Activated CD8-positive, alpha-beta memory T cell treated with anti-CD3 and anti-CD28 coated beads for 4 hours (primary cell): ENCODE measurements at places on chromosomes 16 and 17.

DNA sequence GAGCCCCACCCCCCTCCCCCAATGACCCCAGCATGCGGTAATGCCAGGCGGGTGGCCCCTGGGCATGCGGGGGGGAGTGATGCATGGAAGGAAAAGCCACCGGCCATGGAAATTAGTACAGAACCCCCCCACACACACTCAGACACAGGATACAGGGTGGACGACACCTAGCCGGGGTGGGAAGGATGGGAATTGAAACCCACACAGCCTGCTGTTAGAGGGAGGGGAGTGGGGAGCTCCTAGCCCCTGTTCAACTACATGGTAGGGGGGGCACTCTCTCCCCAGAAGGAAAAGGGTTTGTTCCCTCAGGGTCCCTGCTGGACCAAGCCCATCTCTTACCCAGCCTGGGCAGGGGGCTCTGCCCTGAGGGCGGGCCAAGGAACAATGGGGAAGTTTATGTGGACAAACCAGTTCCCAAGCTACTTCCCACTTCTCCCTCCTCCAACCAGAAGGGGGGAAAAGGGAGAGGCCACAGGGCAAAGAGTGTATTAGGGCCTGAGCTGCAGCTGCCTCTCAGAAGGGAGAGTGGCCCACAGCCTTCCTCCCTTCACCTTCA lies 5.2 kb downstream of the TMUB2 start:
- no peak for DNase-seq

- no peak for DNase-seq
Observed at GRCh38 chr17:10091046-10091445, 107.4 kb downstream of the GAS7 start.

- DNase-seq = no peak
Observed at GRCh38 chr16:66547101-66547989, 2.6 kb downstream of the TK2 start.

DNA sequence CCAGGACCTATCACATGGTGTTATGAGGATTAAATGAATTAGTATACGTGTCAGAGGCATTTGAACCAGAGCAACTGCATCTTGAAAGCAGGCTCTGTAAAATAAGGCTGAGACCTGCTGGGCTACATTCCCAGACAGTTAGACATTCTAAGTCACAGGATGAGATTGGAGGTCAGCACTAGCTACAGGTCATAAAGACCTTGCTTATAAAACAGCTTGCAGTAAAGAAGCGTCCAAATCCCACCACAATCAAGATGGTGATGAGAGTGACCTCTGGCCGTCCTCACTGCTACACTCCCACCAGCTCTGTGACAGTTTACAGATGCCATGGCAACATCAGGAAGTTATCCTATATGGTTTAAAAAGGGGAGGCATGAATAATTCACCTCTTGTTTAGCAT lies 71.8 kb downstream of the IRF8 start:
- DNase-seq = no peak

GRCh38 chr17:39848600-39848999 lies 15.5 kb downstream of the IKZF3 start:
- DNase-seq = no peak

- DNase-seq = no peak
Observed at GRCh38 chr16:62029947-62030346, 6.3 kb downstream of the CDH8 start.

- DNase-seq = no peak
Observed at GRCh38 chr17:69246726-69247375, 18.2 kb upstream of the ABCA10 start.
